ENCODE measurements at places on chromosomes 5 and 9. TPM values are rescaled to one million over a fixed set of nuclear protein-coding genes. Genes with fewer than 3 reads are reported as not detected.

Gene ADAMTSL1
- total RNA-seq, result 0.91 TPM

Gene ETF1
- 70.4 TPM for total RNA-seq

Gene DMGDH
- 1.7 TPM for total RNA-seq

Gene PRDM9
- not detected for total RNA-seq

Gene SSNA1
- total RNA-seq, result 37.3 TPM

DNA sequence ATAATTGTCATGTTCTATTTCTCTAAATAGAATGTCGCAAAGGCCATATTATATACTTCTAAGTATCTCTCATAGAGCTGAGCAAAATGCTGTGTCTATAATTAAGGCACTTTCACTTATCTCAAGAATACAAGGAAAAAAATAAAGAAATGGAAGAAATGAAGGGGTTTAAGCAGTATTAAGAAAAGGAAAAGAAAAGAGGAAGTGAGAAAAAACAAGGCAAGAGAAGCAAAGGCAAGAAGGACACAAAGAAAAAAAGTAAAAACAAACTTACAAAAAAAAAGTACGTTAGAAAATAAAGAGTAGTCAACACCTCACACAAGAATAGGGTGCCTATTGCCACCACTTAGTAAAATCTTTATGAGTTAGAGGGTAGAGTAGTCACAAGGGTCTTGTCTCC lies 506.2 kb downstream of the GABRG2 start:
- no peak for DNase-seq

- DNase-seq, result no peak
These were observed 247.1 kb downstream of the EBF1 start for GRCh38 chr5:158852622-158853021.

DNA sequence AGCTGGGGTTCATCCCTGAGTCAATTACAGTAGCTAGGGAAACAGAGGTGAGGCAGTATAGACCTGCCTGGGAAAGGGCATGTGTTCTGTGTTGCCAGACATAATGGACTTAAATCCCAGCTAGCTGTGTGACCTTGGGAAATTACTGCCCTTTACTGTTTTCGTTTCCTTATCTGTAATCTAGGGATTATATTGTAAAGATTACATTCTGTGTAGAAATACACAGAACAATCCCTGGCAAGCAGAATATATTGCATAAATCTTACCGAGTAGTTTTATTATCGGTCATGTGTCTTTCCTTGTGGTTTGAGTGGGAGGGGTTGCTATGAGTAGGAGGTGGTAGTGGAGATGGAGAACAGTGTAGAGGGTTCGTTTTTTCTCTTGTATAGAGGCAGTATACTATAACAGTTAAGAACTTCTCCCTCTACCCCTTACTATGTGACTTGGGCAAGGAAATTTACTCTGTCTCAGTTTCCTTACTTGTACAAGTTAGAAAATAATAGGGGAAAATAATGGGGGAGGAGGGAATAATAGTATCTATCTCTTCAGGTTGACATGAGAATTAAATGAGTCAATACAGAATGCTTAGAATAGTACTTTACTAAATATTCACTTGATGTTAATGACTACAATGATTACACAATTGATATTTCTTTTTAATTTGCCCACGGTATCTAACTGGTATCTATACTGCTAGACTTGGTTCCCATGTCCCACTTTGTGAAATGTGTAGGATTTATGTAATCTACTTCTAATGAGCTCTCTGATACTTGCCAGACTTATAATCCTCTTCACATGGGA lies 7.1 kb upstream of the DMXL1 start:
- DNase-seq, result no peak

DNA sequence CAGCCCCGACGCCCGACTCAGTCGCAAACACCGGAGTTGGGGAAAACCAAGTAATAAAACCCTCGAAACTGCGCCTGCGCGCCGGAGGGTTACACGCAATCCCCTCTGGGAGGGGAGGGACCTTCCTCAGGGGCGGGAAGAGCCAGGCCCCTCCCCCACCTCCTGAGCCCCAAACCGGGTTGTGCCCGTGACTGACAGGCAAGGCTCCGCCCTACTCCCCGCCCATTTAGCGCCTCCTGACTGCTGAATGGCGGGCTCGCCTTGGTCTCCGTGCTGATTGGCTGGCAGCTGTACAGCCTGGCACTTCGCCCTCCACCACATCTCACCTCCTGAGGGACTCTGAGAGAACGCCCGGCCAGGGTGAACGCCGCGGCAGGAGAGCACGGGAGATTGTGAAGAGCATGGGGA lies at the start of gene PRDM9:
Gene PRDM9, plus strand, starts transcription at position 332 of the 408 bp plus-strand sequence. CDS start 1,425 bp downstream, outside the sequence.
- peak; percentile 38 for DNase-seq

DNA sequence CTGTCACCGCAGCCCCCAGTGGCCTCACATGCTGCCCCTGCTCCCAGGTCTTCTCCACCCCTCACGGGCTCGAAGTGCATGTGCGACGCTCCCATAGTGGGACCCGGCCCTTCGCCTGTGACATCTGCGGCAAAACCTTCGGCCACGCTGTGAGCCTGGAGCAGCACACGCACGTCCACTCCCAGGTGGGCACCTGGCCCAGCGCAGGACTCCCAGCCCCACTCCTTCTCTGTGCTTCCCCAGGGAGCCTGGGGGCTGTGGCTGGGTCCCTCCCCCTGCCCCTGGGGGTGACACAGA lies 10.5 kb downstream of the GFI1B start:
- DNase-seq, result no peak

DNA sequence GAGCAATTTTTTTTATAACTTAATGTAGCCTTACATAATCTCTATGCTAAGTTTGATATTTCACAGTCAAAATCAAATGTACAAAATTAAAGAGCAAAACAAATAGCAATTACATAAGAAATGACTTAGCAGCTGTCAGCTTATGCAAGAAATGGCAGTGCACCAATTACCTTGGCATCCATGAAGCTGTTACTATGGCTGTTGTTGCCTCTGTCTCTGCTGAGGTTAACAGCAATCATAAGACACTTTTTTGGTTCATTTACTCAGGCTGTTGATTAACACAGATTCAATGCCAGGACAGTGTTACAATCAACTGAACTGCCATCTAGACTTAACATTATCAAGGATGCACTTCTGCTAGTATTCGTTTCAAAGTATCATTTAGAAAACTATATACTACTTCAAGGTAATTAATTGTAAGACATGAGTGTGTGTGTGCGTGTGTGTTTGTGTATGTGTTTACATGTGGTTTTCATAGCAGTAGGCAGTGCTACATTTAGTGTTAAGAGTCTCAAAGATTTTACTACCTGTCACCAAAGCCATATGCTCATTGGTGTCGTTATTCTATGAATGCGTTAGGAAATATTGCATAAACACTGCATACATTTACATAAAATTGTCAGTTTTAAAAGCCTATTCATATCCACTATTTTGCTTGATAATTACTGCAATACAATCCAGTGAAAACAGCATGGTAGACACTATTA lies 1084.2 kb upstream of the COX7C start:
- DNase-seq, result no peak

DNA sequence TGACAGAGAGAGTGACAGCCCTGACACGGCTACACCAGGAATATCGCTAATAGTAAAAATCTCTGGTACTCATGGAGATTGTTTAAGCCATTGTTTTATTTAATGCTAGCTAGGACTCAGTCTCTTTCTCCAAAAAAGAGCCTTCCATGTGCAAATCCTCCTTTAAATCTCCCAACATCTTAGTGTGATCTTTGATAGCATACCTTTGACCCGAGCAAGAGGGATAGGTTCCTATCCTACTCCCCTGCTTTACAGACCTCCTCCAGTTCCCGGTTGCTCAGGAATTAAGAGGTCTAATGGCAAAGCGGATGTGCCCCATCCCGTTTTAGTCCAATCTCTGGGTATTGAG lies 663 bp upstream of the FRMD3 start:
- DNase-seq, result no peak

DNA sequence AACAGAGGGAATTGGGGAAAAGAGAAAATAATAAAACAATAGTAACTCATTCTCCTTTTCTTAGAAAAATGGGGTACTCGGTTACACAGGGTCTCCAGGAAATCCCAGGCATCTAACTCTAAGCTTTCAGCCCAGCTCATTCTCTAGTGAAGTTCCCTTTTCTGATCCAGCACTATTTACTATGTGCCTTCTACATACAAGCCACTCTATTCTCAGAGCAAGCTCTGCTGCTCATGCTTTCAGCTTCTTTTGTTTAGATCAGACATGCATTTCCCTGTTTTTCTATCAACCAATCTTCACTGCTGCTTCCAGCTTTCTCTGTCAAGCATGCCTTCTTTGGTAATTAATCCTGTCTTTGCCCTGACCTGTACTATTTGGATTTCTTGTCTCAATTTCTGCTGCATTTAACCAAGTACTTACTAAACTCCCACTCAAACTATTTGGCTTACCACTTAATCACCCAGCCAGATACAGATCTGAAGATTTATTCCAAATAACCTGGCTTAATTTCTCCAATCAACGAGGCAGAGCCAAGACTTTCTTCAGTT lies 25.3 kb downstream of the OSMR start:
- DNase-seq, result no peak

DNA sequence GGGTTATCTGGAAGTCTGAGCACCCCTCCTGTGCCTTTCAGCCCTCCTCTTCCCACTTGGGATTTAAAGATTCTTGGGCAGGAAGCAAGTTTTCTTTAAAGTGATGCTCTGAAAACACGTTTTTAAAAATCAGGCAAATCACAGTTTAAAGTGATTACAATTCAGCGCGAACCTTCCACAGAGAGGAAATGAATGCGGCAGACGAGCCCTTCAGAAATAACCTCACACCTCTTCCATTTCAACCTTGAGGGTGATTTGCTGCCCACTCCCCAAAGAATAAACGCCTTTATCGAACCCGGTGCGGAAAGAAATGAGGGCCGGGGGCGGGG lies 2.3 kb upstream of the EFNA5 start:
- no peak for DNase-seq

DNA sequence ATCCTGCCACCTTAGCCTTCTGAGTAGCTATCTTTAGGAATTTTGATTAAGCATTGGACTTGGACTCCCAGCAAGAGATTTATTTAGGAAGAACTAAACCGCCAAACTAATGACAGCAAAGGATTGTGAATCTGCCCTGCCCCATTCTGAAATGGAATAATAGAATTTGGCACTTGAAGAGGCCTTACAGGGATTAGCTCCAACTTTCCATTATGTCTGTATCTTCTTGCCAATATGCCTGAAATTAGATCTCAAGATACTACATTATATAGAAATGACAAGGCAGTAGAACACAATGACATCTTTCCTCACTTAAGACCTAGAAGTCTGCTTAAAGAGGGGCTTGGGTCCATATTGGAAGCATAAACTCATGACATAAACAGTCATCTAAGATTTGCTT lies 77.0 kb upstream of the DPYSL3 start:
- no peak for DNase-seq

- DNase-seq, result no peak
These were observed 69.6 kb upstream of the SLC30A5 start for GRCh38 chr5:69024241-69024651.

- DNase-seq, result no peak
These were observed 43.3 kb upstream of the BARHL1 start for GRCh38 chr9:132539096-132539495.
